Foreskin melanocyte (primary cell): ENCODE measurements at places on chromosomes 13 and 19.

DNA sequence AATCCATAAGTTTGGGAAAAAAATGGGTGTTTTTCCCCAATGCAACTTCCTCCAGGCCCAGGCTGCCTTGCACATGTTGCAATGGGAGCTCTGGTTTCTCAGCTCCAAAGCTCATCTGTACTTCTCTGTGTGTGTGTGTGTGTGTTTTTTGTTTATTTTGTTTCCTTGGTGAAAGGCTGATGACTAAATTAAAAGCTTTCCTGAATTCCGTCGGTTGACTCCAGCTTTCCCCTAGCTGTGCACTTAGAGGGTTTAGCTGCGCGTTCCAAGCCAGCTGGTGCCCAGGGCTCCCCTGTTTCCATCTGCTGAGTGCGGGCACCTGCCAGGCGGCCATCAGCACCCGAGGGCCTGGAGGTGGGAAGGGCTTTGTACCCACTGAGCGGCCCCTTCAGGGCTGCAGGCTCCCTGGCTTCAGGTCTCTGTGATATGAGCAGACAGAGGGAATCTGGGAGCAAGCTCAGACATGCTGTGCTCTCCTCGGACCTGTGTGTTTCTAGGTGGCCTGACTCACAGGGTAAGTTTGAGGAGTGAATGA is 129.1 kb upstream of the SOX1 start:
- DNase-seq: no peak

DNA sequence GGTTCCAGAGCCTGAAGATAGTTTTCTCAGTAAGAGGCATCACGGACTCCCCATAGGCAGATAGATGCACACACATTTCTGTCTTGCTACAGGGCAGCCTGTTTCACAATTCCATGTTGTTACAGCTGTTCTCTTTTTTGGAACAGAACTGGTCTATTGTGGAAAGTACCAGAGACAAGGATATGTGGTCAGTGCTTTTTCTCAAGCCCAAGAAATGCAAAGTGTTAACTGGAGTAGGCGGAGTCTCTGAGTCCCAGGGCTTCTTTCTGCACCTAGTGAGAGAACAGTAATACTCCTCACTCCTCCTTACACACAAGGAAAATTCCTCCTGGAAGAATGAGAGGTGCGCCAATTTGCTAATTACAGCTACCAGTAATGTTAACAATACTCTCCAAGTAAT is 141.6 kb upstream of the ARGLU1 start:
- no peak for DNase-seq

- peak; percentile 20 for DNase-seq
Observed at GRCh38 chr13:113216254-113217048, 7.0 kb downstream of the CUL4A start.

DNA sequence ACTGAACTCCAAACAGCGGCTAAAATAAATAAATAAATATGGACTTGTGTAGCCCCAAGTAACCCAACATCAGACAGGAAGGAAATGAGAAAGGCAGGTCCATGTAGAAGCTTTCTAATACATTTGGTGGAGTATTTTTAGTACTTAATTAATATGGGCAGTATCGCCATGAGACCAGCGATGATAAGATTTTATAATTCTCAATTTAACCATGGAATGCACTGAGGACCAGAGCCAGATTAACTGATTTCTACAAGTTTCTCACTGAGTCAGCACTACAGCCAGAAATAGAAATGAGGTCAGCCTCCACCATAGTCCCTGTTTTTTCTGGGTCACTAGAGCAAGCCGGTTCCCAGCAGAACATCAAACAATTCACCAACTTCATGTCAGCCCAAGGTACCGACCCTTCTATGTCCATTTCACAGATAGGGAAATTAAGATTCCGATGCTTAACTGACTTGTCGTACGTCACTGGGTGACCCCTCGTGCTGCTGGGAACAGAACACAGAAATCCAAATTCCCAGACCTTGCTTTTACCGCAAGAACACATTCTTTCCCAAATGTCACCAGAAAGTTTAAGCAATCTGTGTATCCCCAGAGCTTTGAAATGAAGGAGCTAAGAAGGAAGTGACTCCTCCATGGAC is 90.4 kb downstream of the COL4A1 start:
- no peak for DNase-seq

- no peak for DNase-seq
Observed at GRCh38 chr19:30004403-30004802, 62.4 kb downstream of the URI1 start.

DNA sequence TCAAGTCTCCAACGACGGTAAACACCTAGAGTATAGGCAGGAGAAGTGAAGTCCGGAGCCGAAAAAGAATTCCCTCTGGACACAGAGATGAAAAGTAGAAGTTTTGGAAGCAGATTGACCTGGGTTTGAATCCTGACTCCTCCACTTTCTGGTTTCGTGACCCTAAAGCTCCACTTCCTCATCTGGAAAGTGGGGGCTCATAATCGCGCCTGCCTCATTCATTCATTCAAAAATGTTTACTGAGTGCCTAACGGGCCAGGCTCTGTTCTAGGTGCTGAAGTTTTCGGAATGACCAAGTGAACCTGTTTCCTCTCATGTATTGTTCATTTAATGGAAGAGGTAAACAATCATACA is 7.1 kb upstream of the EML2 start:
- no peak for DNase-seq

GRCh38 chr19:38712161-38712748 is 32.0 kb downstream of the CAPN12 start:
- DNase-seq: no peak

- DNase-seq: no peak
Observed at GRCh38 chr19:45119582-45119981, 26.6 kb downstream of the PPP1R37 start.

- DNase-seq: no peak
Observed at GRCh38 chr13:54928071-54928470, 1899.5 kb downstream of the OLFM4 start.

DNA sequence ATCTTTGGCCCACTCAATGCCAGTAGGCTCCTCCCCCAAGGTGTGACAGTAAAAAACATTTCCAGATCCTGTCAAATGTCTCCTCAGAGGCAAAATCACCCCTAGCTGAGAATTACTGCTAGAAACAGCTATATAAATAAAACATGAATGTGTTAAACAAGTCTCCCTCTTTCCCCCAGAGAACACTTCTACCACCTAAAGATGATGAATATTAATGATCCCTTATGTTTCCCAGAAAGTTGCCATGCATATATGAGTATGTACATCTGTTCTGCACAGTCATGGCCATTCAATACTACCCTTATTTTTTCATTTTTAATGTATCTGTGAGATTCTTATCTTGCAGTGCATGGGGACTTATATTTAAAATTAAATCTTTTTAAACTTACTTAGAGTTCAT is 230.0 kb downstream of the SHISA2 start:
- no peak for DNase-seq
